ENCODE measurements at places on chromosomes 5 and 9.

- DNase-seq, result no peak
These were observed 135.8 kb upstream of the TUSC1 start for GRCh38 chr9:25814023-25814422.

- DNase-seq, result no peak
These were observed 341.8 kb upstream of the CTNND2 start for GRCh38 chr5:12246036-12246435.

DNA sequence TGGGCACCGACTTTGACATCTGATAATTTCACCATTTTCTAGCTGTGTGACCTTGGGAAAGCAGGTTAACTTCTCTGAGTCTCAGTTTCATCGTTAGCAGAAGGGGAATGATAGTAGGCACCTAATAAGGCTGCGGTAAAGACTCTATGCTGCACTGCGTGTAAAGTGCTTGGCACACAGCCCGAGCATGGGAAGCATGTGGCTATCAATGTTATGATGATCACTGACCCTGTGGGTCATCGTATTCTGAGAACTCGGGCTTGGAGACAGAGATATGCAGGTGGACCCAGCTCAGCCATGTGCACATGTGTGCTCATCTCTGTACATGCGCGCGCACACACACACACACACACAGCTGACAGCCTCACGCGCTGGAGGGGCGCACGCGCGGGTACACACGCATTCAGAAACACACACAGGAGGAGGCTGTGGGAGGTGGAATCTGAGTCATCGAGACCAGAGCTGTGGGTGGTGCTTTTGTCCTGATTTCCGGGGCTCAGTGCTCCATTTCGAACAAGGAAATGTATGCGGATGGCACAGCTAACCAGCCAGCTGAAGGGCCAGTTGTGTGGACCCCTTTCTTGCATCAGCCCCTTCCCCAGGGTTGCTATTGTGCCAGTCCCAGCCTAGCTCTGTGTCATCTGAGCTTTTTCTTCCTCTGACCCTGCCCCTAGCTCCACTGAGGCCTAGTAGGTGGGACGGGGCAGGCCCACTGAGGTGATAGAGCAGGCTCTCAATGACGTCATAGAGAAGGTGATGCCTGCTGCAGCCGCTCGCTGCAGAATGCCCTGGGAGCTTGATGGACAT lies 11.1 kb upstream of the ARAP3 start:
- peak; percentile 48 for DNase-seq

DNA sequence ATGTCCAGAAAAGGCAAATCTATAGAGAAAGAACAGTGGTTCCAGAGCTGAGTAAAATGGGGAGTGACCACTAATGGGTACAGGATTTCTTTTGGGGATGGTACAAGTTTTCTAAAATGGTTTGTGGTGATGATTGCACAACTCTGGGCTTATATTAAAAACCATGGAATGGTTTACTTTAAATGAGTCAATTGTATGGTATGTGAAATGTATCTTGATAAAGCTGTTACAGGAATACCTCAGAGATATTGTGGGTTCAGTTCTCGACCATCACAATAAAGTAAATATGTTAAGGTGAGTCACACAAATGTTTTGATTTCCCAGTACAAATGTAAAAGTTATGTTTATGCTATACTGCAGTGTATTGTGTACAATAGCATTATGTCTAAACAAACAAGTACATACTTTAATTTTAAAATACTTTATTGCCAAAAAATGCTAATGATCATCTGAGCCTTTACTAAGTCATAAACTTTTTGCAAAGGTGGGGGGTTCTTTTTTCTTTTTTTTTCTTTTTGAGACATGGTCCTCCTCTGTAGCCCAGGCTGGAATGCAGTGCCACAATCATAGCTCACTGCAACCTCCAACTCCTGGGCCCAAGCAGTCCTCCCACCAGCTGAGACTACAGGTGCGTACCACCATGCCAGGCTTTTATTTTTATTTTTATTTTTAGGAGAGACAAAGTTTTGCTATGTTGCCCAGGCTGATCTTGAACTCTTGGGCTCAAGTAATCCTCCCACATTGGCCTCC lies 65.9 kb downstream of the SHOC1 start:
- peak; percentile 91 for DNase-seq

DNA sequence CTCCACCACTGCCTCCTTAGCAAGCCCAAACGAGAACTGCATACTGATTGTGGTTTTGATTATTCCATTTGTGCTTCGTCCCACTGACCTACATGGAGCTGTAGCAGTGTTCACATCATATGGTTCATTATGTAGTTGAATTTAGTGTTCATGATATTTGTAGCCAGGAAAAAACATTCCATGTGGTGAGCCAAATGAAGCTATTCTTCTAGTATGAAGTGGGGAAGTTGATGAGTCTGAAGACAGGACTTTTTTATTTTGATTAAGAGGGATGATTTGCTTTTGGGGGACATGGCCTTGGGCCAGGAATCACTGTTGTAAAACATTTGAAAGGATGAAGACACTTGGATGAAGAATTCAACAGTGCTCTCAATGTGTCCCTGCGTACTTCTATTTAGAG lies 192.9 kb upstream of the SLC27A6 start:
- DNase-seq, result no peak

DNA sequence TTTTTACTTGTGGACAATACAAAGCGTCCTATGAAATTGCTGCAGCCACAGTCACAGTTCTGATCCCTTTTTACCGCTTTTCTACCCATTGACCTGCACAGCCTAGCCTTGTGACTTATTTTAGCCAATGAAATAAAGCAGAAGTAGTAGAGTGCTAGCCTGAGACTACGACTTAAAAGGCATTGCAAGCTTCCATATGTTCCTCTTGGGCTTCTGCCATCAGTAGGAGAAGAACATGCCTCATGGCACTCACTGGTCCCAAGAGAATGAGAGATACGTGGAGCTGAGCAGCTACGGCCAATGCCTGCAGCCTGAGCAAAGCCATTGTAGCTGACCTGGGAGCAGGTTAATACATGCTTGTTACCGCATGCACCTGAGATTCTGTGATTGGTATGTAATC lies 416.6 kb upstream of the CLINT1 start:
- no peak for DNase-seq

- peak; percentile 27 for DNase-seq
These were observed 66.4 kb downstream of the MACROH2A1 start for GRCh38 chr5:135332519-135333150.

DNA sequence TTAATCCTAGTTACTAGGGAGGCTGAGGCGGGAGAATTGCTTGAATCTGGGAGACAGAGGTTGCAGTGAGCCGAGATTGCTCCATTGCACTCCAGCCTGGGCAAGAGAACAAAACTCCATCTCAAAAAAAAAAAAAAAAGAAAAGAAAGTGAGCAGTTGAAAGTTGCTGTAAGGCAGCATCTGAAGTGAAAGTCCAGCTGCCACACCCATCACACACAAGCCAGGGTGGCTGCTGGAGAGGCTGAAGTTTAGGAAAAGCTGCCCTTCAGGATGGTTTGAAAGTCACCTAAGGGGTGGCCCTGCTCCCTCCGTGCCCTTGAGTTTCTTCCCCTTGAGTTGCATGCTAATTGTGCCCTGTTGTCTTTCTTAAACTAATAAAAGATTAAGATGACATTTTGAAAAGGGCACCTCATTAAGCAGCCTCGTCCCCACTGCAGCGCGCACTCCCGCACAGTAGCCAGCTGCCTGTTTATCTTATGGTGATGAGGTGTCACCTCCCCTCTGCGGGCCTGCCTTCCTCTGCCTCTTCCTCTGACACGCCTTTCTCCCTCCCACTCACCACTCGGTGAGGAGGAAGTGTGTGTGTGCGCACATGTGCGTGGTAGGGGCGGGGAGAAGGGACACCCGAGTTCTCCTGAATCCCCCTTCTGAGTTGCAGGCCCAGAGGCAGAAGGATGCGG lies 104.2 kb upstream of the PANK3 start:
- no peak for DNase-seq

DNA sequence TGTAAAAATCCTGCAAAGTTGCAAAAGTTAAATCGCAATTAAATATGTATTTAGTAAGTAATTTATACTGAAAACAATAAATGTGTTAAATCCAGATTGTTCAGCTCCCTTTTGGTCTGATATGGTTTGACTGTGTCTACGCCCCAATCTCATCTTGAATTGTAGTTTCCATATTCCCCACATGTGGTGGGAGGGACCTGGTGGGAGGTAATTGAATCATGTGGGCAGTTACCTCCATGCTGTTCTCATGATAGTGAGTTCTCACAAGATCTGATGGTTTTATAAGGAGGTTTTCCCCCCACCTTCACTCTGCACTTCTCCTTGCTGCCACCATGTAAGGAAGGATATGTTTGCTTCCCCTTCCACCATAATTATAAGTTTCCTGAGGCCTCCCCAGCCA lies 140.0 kb downstream of the CDH6 start:
- no peak for DNase-seq

- no peak for DNase-seq
These were observed 27.9 kb upstream of the LPCAT1 start for GRCh38 chr5:1551426-1552301.

- DNase-seq, result no peak
These were observed 2.1 kb upstream of the OR2V1 start for GRCh38 chr5:181133083-181133482.

DNA sequence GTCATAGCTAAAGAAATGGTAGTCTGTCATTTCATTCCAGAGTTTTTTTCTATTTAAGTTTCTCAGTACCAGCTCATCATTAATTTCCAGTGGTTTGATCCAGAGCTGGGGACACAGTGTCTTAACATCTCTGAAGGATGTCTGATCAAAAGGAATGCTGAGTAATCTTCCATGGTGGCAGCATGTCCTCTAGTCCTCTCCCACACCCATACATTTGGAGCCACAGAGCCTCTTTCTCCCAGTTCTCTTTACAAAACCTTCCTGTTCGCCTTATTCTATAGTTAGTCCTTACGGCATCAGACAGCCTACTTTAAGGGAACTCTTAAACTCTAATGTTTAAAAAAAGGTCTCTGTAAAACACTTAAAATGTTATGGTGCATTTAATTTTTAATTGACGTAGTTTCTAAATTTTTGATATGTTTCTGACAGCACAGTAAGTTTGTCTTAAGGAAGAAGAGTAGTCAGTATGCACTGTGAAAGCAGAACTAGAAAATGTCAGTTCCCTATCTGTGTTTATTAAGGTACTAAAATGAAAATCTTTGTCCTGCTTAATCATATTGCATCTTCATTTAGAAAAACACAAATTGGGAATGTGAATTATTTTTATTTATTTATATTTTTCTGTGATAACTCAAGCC lies 96.8 kb downstream of the INIP start:
- DNase-seq, result no peak
